ENCODE measurements at places on chromosomes 5 and 9.

DNA sequence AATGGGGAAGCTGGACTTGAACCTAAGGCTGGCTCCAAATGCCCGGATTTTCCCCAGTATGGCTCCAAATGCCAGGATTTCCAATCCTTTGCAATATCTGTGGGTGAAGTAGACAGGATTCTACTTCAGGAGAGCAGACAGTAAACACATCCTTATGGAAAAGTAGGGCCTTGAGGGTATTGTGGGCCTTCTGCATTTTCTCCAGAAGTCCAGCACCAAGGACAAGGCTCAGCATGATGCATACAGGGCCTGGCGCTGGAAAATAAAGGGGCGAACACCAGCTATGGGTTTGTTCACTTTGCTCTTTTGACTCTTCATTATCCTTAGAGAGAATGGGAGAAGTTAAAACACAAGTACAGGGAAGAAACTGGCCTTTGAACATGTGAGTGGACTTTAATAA is 347.5 kb downstream of the SEMA5A start:
- no peak for DNase-seq

GRCh38 chr5:50663636-50664035 is 2.8 kb upstream of the PARP8 start:
- DNase-seq: no peak

- no peak for DNase-seq
Measured at GRCh38 chr5:132434416-132435286, 55.9 kb downstream of the IRF1 start.

DNA sequence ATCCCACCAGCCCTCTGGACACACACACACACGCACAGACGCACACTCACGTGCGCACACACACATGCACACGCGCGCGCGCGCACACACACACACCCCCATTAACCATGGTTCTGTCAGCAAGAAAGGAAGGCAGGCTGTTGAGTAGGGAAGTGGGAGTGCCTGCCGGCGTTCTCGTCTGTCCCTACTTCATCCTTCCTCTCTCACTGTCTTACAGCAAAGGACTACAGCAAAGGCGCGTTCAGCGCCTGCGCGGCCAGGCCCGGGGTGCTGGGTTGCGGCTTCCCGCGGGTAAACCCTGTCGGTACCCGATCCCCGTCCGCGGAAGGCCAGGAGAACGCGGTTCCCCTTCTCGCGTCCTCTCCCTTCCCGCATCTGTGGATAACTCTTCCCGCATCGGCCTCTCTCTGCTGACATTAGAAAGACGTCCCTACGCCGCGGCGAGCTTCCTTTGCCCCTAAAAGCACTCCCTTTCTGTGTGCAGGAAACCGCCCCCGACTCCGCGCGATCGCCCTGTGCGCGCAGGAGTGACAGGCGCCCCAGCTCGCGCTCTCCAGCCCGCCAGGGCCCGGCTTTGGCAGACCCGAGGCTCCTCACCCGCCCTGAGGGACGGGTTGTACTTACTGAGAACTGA is 219.2 kb downstream of the AGTPBP1 start:
- DNase-seq: no peak

GRCh38 chr5:173802670-173803165 is 85.4 kb upstream of the CPEB4 start:
- DNase-seq: no peak

Measured in activated effector memory CD4-positive, alpha-beta T cell treated with Interleukin-2 at 50 U/mL for 16 hours (primary cell).